ENCODE measurements at places on chromosomes 11 and 22. TPM values are rescaled to one million over a fixed set of nuclear protein-coding genes. Genes with fewer than 3 reads are reported as not detected.

GRCh38 chr11:76639621-76640020 is 30.9 kb downstream of the LRRC32 start:
- H3K4me1 ChIP-seq: no peaks in the 10 kb centered on the region
- H3K27me3 ChIP-seq: peaks cover 3% of the 10 kb centered on the region
- no peak overlapping the region for H3K4me3 ChIP-seq

GRCh38 chr11:38835966-38836365 is 2237.9 kb upstream of the RAG2 start:
- no peak for DNase-seq
- H3K36me3 ChIP-seq: no peaks in the 10 kb centered on the region
- H3K4me1 ChIP-seq: no peaks in the 10 kb centered on the region

DNA sequence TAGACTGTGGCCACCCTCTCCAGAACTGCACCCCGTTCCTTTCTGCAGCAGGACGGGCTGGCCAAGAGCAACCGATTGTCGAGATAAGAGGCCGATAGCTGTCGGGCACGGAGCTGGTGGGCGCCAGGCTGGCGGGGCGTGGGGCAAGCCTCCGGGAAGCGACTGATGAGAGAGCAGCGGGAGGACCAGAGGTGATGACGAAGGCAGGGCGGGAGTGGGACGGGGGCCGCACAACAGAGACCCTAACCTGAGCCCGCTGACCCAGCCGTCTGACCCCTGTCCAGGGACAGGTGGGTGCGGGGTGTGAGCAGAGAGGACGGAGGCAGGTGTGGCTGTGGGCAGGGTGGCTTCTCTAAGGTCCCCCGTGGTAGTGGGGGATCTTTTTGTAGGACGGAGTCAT is 7.3 kb upstream of the BRSK2 start:
- H3K27me3 ChIP-seq: peaks cover 66% of the 10 kb centered on the region
- H3K27ac ChIP-seq: no peak overlapping the region
- H3K4me1 ChIP-seq: no peaks in the 10 kb centered on the region
- no peaks in the 10 kb centered on the region for H3K36me3 ChIP-seq
- peak; percentile 12 for DNase-seq

Gene RIMBP3B
- not detected for total RNA-seq

- H3K27me3 ChIP-seq: no peaks in the 10 kb centered on the region
- no peaks in the 10 kb centered on the region for H3K4me1 ChIP-seq
- H3K36me3 ChIP-seq: no peaks in the 10 kb centered on the region
These were observed 72.1 kb downstream of the PTPRJ start for GRCh38 chr11:48052183-48053044.

Measured in psoas muscle (tissue), 8 donors.